Stimulated activated CD4-positive, alpha-beta T cell treated with anti-CD3 and anti-CD28 coated beads, Interleukin-12 subunit alpha, Interleukin-12 subunit beta, amount 100 ng/mL, for 4 hours (primary cell): ENCODE measurements at places on chromosomes 13 and 19.

DNA sequence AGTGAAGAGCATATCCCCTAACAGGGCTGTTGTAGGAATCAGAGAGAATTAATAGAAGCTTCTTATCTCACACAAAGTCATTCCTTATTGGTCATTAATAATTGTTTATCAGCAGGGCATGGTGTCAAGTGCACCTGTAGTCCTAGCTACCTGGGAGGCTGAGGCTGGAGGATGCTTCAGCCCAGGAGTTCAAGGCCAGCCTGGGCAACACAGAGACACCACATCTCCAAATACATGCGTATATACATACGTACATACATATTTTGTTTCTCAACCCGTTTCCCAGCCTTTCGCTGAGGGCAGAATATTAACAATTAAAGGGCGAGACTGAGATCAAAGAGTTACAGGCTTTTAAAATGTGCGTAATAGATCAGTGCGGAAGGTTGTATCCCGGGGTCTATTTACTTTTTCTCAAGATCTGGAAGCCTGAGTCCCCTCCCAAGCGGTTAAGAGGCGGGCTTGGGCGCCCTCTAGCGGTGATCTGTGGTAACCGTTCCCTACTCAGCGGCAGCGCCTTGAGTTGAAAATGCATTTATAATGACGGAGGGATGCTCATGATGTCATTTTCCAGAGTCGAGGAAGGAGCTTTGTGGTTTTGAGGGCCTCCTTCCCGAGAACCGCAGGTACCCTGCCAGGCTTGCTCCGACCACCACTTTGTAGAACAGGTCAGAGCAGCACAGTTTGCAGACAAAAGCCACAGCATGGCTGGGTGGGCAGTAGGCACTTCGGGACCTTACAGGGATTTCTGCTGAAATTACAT is 169.6 kb upstream of the GPR12 start:
- DNase-seq, result peak; percentile 70

DNA sequence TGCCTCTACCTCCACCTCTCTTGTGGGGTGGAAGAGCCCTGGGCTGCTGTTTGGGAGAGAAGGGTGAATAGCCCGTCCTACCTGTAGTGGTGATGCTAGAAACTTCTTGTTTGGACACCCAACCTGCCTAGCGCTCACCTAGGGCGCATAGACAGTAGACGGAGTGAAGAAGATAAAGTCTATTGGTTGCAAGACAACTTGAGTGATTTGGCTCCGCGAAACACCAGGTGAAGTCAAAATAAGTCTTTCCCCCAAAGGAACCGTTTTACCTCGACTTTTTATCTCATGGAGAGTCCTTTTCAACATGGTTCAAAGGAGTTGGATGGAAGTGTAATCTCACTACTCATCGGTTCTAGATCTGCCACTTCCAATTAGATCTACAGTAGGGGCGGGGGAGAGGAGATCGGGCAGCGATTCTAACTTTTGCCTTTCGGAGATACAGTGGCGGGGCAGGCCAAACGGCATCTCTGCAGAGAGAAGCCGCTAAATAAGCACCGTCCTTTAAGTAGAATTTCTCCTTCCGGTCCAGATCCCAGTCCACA is 694 bp upstream of the ZIC5 start:
- DNase-seq, result no peak

DNA sequence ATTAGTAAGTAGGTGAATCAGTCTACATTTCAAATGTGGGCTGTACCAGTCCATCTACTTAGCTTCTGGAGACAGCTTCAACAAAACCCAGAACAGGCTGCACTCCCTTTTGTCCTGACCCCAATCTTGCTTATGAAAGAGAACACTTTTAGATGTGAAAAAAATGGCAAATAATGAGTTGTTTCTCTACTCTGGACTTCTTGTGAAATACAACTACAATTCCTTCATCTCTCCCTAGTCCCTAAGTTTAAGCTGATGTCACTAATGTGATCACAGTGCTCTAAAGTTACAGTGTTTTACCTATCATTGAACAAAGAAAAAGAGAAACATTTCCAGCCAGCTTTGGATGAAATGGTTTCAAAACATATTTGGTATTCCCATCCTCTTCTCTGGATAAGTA is 183.9 kb downstream of the LHFPL6 start:
- DNase-seq, result no peak

DNA sequence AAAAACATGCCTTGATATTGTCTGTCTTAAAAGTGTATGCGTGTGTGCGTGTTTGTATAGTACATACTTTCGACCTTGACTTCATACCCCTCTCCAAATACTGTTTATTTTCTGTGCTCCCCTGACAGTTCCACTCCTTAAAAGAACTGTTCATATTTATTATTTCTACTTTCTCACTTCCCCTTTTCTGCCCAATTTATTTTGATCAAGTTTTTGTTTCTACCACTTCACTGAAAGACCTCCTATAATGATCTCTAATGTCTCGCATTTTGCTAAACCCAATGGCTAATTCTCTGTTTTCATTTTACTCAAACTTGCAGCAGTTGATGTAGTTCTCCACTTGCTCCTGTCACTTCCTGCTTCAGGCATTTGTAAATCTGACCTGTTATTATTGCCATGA is 426.1 kb upstream of the KLF12 start:
- DNase-seq, result no peak

GRCh38 chr19:53873773-53874605 is 6.3 kb downstream of the MYADM start:
- no peak for DNase-seq

DNA sequence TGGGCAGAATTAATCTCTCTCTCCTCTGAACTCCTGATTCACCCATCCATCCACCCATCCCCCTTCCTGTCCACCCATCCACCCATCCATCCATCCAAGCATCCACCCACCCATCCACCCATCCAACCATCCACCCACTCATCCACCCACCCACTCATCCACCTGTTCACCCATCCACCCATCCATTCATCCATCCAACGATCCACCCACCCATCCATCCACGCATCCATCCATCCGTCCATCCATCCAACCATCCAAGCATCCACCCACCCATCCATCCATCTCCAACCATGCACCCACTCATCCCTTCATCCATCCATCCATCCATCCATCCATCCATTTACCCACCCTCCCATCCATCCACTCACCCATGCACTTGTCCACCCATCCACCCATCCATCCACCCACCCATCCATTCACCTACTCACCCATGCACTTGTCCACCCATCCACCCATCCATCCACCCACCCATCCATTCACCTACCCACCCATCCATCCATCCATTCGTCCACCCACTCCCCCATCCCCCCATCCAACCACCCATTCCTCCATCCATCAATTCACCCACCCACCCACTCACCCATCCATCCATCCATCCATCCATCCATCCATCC is 18.7 kb downstream of the MEX3D start:
- no peak for DNase-seq

GRCh38 chr19:51820831-51821446 is 26.0 kb downstream of the FPR3 start:
- DNase-seq, result no peak

- DNase-seq, result no peak
These were observed 48.4 kb upstream of the CACNA1A start for GRCh38 chr19:13554506-13555240.

DNA sequence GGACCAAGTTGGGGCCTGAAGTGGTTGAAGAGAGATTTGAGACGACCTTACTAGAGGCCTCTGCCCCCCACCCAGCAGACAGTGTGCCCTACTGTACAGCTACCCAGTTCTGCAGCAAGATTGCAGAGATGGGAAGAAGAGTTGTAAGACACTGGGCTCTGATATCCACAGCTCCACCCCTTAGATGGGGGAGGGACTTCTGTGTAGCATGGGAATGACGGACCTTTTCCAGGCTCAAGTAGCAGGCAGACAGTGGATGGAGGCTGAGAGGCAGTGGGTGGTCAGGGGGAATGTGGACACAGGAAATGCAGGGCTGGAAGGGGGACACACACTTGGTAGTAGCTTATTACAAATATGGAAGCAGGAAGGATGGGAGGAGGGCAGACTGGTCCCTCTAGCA is 13.0 kb downstream of the LRFN3 start:
- DNase-seq, result no peak

DNA sequence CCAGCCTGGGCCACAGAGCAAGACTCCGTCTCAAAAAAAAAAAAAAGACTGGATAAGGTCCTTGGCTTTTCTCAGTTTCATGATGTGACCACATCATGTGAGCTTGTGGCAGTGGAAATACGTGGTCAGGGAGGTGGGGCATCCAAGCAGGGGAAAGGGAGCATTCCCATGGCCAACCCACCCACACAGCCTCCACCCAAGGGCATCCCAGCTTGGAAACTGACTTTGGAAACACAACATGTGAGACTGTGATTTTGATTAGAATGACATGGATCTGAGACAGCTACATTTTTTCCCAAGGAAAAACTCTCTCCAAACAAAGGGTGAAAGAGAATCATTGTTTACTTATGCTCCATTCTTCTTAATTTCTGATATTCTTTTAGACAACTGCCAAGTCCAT is 405.0 kb upstream of the ZNF507 start:
- DNase-seq, result no peak

- DNase-seq, result peak; percentile 62
These were observed 30.2 kb upstream of the EVI5L start for GRCh38 chr19:7799640-7800355.

- no peak for DNase-seq
These were observed 1.9 kb upstream of the YJEFN3 start for GRCh38 chr19:19526581-19527370.

DNA sequence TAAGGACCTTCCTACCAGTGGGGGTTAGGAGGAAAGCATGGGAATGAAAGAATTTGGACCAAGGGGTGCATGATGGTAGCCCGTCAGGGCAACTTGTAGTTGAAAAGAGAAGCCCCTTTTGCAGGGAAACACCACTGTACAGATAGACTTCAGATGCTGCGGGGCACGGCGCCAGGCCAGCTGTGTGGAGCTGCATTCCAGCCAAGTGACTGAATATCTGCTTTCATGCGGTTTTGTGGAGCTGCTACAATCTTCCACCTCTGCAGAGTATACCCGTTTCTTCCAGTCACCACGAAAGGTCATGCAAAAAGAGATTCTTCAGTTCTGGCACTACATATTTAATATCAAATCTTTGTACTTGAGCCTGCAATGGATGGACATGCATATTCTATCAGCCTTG is 104.7 kb downstream of the RGCC start:
- no peak for DNase-seq

DNA sequence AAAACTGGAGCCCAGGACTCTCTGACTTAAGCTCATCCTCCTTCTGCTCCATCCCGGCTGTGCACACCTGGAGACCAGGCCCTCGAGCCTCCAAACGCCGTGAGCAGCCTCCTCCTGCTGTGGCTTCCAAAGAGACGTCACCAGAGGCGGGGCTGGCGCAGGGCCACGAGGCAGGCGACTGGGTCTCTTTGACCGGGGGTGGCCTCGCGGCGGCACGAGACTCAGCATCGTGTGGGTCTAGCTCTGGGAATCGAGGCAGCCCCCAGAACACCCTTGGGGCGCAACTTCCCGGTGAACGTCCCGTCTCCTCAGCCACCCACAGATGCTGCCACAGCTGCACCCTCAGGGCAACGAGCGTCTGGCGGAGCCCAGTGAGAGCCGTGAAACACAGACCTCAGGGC is 22.8 kb downstream of the RASA3 start:
- peak; percentile 45 for DNase-seq

DNA sequence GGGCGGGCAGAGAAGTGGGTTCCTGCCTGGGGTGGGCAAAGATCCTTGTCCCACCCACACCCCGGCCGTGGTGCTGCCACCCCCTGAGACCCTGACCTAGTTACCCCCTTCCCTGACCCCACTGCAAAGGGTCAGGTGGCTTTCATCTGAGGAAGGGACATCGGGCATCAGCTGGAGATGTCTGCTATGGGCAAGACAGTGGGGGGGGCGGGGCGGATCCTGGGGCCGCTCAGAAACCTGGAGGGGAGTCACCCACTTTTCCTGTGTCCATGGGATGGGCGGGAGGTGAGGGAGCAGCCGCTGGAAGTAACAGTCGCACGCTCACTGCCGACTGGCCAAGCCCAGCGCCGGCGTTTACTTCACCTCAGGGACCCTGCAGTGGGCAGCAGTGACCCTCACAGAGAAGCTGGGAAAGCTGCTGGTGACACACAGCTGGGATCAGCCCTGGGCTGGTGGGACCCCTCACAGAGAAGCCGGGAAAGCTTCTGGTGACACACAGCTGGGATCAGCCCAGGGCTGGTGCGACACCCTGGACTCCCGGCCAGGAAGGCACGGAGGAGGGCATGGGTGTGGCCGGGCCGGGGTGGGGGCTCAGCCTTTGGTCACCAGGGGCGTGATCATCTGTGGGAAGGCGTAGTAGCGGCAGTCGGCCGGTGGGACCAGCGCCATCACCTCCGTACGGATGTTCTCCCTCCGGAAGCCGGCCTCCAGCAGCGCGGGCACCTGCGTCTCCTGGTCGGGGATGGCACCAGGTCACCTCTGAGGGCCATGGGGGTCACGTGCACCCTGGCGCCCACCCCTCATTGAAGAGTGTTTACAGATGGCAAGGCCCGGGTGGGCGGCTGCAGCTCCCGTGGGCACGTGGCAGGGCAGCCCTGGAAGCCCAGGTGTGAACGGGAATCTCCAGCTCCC is 4.3 kb downstream of the GAMT start:
- DNase-seq, result no peak

- DNase-seq, result no peak
These were observed 1436.8 kb upstream of the PCDH9 start for GRCh38 chr13:68666774-68667397.

DNA sequence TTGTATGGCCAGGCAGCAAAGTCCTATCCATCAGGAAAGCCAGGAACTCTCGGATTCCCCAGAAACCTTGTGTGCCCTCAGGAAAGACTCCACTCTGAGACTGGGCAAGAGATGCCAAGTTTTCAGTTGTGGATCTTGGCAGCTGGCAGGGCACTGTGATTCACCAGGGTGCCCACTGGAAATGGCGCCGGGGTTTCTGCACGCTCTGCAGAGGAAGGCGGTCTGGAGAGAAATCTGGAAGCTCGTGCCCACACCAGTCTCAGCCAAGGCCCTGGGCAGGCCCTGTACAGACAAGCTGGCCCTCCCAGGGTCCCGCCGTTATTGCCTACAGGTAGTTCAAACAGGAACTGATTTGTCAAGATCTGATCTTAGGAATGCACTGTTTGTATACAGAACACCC is 4.9 kb downstream of the NAPA start:
- no peak for DNase-seq

- no peak for DNase-seq
These were observed 624.4 kb upstream of the KLHL1 start for GRCh38 chr13:70732611-70733010.

DNA sequence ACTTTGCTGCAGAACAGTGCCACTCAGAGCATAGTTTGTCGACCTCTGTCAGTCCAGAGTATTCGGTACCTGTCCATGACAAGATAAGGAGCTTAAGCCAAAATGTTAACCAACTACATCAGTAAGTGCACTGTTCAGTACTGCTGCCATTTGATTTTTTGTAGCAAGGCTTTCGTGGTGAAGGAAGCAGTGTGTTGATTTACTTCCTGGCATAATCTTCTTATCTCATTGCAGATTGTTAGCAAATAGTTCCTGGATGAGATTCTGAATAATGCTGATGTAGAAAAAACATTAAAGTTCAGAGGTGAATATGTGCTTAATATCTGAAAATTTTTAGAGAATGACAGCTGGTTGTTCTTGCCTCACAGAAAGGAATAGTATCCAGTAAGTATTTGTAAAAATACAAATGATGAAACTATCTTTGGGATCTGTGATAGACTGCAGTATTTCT is 85.7 kb downstream of the LRRC63 start:
- DNase-seq, result no peak

- no peak for DNase-seq
These were observed 28.6 kb downstream of the PIN1 start for GRCh38 chr19:9863759-9864158.
